ENCODE measurements at places on chromosomes 5 and 9. TPM values are rescaled to one million over a fixed set of nuclear protein-coding genes. Genes with fewer than 3 reads are reported as not detected.

Gene NUTM2G
- 0.53 TPM for polyA plus RNA-seq

GRCh38 chr9:74555565-74555964, 58.4 kb downstream of the RORB start:
- DNase-seq, result no peak

Gene STPG3
- polyA plus RNA-seq, result 1.5 TPM

DNA sequence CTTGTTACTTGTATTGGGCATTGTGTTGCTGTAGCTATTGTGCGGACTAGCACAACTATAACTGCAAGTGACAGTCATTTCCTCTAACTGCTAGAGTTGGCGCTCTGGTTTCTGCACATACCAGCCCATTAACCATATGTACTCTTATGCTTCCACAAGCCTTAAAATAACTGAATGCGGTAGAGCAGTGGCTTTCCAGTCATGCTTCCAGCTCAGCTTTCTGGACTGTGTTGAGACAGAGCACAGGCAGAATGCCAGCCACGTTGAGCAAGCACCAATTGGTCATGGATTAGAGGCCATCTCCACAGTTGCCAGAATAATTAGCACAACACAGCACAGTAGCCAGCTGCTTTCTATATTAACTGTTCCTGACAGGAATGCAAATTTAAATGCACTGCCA, 12.2 kb downstream of the INVS start:
- DNase-seq, result peak; percentile 92

DNA sequence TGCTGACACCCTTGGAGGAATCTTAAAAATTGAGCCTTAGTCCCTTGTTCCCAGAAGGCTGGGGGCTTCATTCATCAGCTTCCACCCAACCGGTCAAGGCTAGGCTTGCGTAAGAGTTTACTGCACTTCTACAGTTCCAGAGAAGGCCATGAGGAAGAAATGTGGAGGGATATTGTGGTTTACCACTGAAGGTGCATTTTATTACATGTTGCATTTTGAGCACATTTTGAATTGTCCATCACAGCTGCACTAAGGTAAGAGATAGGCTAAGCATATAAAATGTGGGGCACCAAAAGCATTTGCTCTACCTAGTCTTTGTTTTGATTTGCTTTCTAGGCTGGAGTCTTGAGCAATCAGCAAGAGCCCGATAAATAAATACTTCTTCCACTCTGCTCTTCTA, 167.1 kb upstream of the PAPPA start:
- DNase-seq, result no peak

- DNase-seq, result no peak
These were observed 193.5 kb upstream of the KLF9 start for GRCh38 chr9:70607926-70608325.
